ENCODE measurements at places on chromosomes 1 and 21. TPM values are rescaled to one million over a fixed set of nuclear protein-coding genes. Genes with fewer than 3 reads are reported as not detected.

BATF3 gene
- 3.3 TPM for total RNA-seq

ADGRL2 gene
- 61.4 TPM for total RNA-seq

OR2T11 gene
- total RNA-seq: not detected

TMCO2 gene
- not detected for total RNA-seq

HSPA6 gene
- 0.51 TPM for total RNA-seq

APOBEC4 gene
- total RNA-seq: not detected

CAMSAP2 gene
- total RNA-seq: 21.8 TPM
